ENCODE measurements at places on chromosomes 11 and 22. TPM values are rescaled to one million over a fixed set of nuclear protein-coding genes. Genes with fewer than 3 reads are reported as not detected.

FBLN1 gene
- 37.3 TPM for total RNA-seq

CHRNA10 gene
- 0.71 TPM for total RNA-seq

GDPD4 gene
- total RNA-seq, result not detected

ZBTB16 gene
- not detected for total RNA-seq

ZPR1 gene
- total RNA-seq, result 79.3 TPM

PKDREJ gene
- not detected for total RNA-seq

PRR33 gene
- total RNA-seq, result not detected

KDM4F gene
- not detected for total RNA-seq

KCNJ1 gene
- total RNA-seq, result not detected

SLC22A25 gene
- 0.18 TPM for total RNA-seq

OR8D4 gene
- not detected for total RNA-seq

EIF3M gene
- total RNA-seq, result 389 TPM

BRSK2 gene
- total RNA-seq, result 1.1 TPM

SCN3B gene
- total RNA-seq, result 0.07 TPM

QSER1 gene
- total RNA-seq, result 17.3 TPM

PDE3B gene
- total RNA-seq, result 19.6 TPM

TIGD3 gene
- 4.9 TPM for total RNA-seq

SPON1 gene
- total RNA-seq, result not detected

NXPE2 gene
- total RNA-seq, result not detected

LUZP2 gene
- not detected for total RNA-seq
